Inflammatory macrophage treated with lipopolysaccharide for 1 hour (primary cell): ENCODE measurements at places on chromosomes 12 and 14.

GRCh38 chr12:21912318-21912717 is 28.9 kb downstream of the ABCC9 start:
- DNase-seq: no peak

- no peak for DNase-seq
Observed at GRCh38 chr14:68231898-68232297, 412.3 kb downstream of the RAD51B start.

- peak; percentile 42 for DNase-seq
Observed at GRCh38 chr14:89619596-89619995, 202.6 kb upstream of the FOXN3 start.

DNA sequence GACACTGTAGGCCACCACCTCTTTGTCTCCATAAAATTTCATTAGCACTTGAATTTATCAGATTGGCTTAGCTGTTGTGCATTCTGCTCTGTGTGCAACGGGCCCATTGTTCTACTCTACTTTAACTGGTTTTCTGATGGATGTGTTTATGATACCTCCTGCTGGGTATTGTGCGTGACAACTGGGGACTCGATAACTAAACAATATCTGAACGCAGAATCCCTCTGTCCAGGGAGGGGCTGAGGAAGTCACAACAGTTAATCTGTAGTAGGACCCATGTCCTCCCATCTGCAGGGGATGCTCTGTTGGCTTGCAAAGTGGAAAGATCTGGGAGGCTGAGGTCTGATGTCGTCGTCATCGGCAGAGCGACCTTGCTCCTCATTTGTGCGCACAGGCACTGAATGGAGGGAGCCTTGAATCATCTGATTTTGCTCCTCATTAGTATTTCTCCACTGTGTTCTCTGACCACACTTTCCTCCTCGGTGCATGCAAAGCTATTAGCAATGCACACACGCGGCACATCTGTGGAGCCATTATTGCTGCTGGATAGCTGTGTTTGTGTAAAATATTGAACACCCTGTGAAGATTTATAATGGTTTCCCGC is 422.5 kb downstream of the NRXN3 start:
- DNase-seq: no peak

DNA sequence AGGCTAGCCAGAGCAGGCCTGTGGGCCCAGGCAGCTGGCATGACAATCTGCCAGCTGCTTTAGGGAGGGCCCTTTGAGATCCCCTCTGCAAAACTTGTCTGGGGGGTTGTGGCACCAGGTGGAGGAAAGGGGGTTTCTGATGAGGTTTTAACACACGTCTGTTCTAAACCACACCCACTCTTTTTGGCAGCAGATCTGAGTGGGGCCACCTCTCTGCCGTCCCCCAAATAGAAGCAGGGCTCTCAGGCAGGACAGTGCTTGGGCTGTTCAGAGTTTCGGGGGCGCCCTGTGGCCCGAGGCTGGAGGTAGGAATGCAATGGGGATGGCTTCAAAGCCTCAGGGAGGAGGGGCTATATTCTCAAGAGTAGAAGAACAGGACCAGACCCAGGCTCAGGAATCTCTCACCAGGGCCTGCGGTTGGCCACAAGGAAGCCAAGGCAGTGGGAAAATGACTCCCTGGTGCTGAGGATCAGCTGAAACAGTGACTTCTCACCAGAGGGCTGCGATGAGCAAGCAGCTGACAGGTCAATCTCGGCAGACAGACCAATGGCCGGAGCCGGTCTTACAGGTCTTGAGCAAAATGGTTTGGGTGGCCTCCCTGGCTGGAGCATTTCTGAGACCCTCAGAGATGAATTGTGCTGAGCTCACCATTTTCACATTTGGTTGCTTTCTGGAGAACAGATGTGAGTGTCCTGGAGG is 1.5 kb upstream of the KRT5 start:
- DNase-seq: no peak

DNA sequence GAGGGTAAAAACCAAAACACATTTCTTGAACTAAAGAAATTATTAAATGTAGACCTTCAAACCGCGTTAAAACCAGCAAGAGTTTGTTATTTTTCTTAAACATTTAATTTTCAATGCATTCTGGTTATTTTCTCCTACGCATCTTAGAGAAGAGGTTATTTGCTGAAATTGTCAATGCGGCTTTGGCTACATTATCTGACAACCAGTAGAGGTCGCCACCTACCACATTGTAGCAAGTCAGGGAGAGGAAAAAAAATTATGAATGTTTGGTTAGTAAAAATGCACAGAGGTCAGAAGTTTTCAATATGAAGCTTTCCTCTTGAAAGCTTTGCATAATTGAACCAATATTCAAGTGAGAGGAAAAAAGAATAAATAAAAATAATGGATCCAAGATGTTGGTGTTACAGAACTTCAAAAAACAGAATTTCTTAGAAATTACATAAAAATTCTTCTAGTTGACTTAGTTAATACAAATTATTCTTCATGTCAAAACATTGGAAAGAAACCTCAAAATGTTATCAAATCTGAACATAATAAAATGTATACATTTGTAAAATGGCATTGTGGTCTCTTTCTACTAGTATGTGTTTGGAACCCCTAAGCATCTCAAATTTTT is 159.4 kb upstream of the TMTC2 start:
- peak; percentile 20 for DNase-seq

DNA sequence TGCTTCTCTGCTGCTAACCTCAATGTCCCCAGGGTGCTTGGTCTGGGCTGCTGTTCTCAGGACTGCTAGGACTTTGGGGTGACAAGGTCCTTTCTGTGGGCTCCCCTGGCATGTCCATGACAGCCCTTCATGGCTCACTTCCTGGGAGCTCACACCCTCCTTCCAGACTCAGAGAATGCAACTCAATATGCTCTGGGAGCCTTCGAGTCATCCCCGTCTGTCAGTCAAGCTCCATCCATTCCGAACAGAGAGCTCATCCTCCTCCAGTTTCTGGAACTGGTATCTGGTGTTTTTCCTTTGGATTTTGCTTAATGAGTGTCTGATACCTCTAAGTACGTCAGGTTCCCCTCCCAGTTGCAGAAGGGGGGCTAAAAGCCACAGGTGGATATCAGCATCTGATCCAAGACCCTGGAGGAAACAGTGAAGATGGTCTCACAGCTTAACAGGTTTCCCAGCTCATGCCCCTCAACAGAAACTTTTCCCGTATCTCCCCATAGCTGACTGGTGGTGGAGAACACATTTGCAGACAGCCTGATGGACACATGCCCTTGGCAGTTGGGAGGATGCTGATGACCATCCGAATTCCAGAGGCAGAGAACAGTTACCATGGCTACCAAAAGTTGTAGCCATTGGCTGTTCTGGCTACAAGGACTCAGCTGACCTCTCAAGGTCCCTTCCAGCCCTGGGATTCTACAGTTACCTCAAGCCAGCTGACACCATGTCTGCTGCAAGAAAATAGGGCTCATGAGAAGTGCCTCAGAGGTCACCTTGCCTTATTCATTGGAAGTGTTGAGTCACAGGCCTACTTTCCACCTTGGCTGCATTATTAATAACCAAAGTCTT is 9.5 kb upstream of the RAB35 start:
- DNase-seq: no peak

DNA sequence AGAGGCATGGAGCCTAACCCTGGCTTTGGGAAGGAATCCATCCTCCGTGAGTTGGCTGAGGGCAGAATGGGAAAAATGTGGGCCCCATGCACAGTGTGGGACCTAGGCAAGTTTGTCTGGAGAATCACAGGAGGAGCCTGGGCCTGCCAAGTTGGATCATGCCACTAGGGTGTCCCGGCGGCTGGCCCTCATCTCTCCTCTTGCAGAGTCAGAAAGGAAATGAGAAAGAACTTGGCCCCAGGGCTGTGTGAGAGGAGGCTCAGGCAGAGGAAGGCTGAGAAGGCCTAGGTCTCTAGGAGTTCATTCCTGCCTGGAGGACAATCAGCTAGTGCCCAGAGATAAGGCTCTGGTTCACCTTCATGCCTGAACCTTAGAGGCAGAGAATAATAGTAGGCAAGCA is 2.5 kb upstream of the ESRRB start:
- DNase-seq: no peak

GRCh38 chr12:77592836-77593235 is 237.9 kb upstream of the NAV3 start:
- no peak for DNase-seq

DNA sequence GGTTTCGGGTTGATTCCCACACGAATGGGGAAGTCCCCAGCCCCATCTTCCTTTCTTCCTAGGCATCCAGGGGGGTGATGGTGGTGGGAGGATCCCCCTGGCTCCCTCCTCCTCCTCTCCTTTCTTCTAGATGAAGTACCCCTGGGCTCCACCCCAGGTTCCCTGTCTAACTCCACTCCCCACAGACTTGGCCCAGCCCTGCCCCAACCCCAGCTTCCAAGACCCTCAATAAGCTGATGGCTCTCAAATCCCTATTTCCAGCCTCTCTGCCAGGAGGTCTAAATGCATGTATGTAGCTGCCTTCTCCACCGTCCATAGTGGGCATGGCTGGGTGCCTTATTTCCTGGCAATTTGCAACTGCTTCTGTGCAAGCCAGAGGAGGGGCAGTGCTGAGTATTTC is 383.7 kb downstream of the BCL11B start:
- DNase-seq: no peak

GRCh38 chr12:18967814-18968213 is 161.7 kb upstream of the PLEKHA5 start:
- DNase-seq: no peak

GRCh38 chr14:39091716-39092115 is 11.3 kb downstream of the SEC23A start:
- no peak for DNase-seq

DNA sequence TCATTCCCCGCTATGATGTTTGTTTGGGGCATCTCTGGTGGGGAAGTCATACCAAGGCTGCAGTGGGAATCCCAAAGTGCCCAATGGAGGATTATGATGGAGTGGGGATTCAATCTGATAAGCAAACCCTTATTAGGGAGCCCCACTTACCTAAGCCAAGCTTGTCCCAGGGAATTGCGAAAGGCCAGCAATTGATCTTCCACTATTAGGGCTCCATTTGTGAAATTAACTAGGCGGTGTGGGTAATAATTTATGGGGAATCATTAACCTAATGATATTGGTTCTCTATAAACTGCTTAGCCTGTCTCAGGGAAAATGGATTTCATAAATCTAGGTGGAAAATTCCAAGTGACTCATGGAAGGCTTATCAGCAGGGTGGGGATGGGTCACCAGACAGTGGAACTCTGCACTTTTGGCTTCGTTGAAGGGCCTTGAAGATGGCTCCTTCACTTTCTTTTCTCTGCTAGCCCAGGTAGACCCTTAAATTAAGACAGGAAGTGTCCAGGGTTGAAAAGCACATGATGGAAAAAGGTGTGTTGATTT is 113.0 kb upstream of the WSCD2 start:
- no peak for DNase-seq

DNA sequence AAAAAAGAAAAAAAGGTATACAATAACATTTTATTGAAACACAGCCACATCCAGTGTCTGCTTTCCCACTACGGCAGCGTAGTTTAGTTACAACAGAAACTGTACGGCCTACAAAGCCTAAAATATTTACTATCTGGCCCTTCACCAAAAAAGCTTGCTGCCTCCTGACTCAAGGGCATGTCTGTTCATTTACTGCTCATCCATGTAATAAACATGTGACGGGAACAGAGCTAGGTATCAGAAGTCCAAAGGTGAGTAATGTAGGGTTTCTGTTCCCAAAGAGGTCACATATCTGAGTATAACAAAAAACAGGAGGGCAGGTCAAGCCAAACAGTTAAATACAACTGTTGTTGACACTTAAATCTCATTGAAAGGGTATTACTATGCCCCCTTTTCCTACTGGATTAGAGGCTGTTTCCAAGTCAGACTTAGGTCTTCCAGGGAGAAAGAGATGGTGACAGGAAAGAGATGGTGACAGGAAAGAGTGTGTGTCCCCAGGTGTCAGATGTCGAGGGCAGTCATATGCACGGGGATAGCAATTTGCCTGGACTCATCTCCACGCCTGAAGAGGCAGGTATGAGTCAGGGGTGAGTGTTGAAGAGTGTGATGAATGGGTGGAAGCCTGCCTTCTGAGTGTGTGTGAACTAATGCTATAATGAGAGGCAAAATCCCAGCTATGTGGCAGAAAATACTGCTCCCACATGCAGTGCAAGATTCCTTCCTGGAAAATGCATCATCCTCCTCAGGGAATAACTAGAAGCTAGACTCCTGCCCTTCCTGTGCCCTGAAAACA is 77.7 kb downstream of the MAP3K9 start:
- DNase-seq: no peak

DNA sequence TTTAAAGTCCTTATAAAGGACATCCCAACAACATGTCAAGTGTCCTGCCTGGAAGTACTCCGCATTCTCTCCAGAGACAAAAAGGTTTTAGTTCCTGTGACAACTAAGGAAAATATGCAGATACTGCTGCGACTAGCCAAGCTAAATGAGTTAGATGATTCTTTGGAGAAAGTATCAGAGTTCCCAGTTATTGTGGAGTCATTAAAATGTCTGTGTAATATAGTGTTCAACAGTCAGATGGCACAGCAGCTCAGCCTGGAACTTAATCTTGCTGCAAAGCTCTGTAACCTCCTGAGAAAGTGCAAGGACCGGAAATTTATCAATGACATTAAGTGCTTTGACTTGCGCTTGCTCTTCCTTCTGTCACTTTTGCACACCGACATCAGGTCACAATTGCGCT is 40.2 kb downstream of the RIC8B start:
- no peak for DNase-seq

- DNase-seq: no peak
Observed at GRCh38 chr12:109686523-109686922, 27.1 kb upstream of the FAM222A start.

DNA sequence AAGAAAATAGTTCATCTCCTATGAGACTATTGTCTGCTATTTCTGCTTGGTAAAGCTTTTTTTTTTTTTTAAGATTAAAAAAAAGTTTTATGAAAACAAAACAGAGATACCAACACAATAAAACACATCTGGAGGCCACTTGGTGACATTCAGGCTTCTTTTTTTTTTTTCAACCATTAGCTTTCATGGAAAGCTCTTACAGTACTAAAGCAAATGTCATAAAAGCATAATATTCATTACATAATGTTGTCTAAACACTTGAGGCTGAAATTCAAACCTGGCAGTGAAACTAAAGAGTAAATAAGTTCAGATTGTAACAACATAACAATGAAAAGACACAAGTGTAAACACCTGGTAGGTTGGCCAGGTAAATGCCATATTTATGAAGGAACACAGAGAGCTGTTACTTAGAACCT is 14.7 kb downstream of the PRICKLE1 start:
- DNase-seq: no peak

GRCh38 chr14:103820908-103821307 is 26.5 kb downstream of the PPP1R13B start:
- DNase-seq: no peak

GRCh38 chr12:80925237-80925636 is 12.5 kb downstream of the LIN7A start:
- DNase-seq: no peak

DNA sequence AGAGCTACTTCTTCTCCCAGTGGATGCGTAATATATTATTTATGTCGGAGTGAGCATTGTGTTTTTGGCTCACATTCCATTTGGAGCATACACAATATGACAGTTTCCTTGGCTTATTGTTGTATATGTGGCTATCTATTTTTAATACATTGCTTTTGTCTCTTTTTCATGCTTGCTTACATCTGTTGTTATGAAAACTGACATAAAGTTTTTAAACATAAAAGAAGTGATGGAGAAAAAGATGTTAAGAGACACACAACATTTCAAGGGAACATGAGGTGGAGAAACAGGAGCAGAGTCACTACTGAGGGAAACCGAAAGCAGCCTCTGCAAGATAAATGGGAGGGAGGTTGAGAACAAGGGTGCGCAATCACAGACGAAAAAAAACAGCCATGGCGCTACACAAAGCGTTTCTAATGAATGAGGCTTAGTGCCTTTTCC is 228.4 kb upstream of the NPAS3 start:
- DNase-seq: no peak
